ENCODE measurements at places on chromosomes 13 and 19.
A peak's percentile ranks its signal among the peaks of the same experiment; 100 is the strongest.

- DNase-seq = no peak
Measured at GRCh38 chr13:52838433-52839107, 9.9 kb downstream of the PCDH8 start.

DNA sequence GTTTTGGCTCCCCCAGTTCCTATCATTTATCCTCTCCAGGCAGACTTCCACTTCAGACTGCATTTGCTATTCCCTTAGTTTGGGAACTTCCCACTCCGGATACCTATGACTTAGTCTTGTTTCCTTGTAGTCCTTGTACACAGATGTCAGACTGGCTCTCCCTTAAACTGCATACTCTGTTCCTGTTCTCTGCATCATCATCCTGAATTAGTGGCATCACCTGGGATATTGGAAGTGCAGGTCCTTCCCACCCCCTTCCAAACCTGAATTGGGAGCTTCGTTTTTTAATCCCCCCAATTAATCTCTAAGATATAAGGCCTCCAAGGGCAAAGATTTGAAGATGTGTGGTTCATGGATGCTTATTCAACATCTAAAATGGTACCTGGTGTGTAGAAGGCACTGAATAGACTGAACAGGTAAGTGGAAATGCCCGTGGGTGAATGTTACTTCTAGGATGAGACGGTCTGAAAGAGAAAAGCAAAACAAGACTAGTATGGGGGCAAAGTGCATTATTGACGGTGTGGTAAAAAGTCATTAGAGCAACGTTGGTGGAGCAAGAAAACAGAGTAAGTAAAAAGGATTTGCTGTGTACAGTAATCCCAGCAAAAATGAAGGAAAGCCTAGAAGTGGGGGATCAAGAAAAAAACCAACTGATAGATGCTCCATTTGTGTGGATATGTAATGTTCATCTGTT lies 9.6 kb downstream of the MIR17HG start:
- DNase-seq = no peak

DNA sequence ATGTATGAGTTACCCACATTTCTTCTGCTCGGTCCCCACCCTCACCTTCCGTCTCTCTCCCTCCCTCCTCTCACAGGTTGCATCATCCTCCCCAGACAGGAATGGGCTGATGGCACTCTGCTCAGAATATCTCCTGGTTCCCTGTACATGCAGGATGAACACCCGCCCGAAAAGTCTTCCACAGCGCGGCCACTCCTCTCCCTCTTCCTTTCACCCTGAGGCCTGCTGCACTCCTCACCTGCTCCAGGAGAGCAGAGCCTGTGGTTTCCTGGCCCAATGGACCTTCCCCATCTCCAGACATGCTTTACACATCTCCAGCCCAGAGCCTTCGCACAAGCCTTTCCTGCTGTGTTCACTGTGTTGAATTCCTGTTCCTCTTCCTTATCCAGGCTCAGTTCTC lies 40.9 kb downstream of the GSX1 start:
- no peak for DNase-seq

- no peak for DNase-seq
Measured at GRCh38 chr19:4495471-4495870, 22.8 kb downstream of the PLIN4 start.

DNA sequence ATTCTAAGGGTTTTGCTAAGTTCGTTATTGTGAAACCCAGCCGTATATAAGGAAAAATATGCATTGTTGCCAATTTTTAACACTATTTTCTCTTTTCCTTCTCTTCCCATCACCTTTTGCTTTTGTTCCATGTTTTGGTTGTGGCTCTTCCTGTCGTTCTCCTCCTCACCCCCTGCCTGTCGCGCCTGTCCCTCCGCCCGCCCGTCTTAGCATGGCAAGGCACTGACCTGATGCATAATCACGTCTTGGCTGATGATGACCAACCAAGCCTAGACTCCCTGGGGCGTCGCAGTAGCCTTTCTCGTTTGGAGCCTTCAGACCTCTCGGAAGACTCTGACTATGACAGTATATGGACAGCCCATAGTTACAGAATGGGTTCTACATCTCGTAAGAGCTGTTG lies 28.5 kb upstream of the TEX29 start:
- no peak for DNase-seq

- DNase-seq = peak; percentile 52
Measured at GRCh38 chr19:12773571-12773970, 1.8 kb downstream of the HOOK2 start.

DNA sequence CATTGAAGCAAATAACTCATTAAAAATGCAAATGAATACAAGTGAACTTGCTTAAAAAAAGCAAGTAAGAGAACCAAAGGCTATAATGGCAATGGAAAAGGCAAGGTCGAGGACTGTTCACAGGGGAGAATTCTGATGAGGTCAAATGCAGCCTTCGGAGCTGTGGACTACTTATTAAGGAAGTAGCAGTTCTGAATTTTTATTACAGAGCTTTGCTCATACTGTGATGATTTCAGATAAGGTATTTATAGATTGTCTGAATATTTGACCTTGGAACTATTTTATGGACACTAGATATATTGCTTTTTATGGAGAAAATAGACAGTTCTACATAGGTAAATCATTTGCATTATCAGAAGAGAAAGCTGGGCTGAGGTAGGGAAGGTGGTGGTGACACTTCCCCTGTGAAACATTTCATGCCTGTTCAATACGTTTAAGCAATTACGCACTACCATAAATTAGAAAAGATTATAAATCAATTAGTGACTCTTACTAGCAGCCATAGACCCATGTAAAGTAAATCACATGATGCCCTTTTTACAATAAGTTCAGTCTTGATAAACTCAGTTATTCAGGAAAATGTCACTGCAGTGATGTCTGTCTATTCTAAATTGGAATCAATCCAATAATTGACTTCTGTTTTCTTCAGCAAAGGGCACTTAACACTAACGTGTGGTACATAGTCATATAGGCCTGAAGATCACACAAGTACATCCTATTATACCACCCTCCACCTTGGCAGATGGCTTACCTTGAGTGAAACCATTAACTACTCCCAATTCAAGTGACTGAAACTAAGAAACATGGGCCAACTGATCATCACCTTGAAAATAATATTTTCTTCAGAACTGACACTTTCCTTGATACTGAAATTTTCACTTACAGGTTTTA lies 260.0 kb downstream of the KLF12 start:
- DNase-seq = no peak

Data from choroid plexus epithelial cell (primary cell).